ENCODE measurements at places on chromosomes 2 and 18.

DNA sequence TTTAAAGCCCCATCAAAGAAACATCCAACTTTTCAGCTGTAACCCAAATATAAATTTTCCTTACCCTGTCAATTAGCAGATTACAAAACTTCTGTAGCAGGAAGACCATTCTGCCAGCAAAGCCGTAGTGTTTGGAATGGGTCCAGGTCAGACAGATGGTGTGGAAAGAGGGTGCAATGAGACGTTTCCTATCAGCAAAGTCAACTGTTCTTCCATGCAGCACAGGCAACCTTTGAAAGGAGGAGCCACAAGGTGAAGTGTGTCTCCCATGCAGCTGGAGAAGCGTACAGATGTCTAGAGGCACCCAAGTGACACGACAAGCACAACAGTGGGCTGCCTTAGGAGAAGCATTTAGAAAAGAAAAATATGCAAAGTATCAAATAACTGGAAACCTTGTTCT lies 83.7 kb downstream of the SP3 start:
- no peak for DNase-seq

DNA sequence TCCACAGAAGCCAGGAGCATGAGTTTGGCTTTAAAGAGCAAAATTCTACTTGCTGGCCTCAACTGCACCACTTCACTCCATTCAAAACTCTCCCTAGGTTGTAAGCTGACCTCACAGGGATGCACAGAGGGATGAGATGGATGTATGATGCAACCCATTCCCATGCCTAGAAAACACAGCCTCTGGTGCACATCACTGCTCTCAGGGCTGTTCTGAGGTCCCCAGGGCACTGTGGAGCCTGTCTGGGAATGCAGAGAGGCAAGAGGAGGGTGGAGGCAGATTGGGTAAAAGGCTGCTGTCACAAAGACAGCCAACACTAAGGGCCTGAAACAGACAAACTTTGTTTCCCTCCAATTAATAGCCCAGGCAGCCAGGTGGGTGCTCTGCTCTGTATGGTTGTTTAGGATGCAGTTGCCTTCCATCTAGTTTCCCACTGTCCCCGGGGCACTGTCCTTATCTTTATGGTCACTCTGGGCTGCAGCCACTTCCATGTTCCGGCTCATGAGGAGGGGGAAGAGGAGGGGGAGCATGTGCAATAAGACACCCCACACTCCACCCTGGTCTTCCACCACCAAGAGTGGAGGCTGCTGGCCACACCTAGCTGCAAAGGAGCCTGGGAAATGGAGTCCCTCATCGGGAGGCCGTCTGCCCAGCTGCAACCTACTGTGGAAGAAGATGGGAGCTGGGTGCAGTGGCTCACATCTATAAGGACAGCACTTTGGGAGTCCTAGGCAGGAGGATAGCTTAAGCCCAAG lies 7.0 kb downstream of the GPR45 start:
- no peak for DNase-seq

GRCh38 chr2:127663566-127664064 lies 11.7 kb downstream of the LIMS2 start:
- DNase-seq = no peak

GRCh38 chr2:121038891-121039616 lies 245.9 kb downstream of the TFCP2L1 start:
- DNase-seq = no peak

DNA sequence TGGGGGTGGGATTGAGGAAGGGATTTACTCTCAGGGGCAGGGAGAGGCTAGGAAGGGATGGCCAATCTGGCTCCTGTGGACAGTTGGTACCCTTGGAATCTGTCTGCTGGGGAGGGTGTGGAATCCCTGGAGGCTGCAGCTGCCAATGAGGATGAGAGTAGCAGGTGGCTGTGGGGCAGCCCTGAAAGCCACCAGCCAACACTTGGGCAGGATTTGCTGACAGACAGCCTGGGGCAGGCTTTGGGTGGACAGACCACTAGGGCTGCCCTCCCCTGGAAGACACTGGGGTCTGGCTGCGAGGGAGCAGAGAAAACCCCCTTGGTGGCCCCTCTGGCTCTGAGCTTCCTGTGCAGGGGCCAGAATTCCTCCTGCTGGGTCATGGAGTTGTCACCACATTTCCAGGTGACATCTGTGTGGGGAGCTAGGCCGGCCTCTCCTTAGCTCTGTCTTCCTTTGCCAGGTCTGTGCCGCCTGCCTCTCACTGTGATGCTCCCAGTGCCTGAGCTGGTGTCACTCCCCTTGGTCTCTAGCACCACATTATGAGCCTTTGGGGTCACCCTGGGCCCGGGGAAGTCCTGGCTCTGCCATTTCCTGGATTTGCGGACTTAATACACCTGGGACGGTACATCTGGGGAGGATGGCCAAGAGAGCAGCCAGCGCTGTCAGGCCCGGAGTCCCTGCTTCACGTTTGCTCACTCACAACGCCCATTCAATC lies 13.4 kb upstream of the ARHGEF4 start:
- no peak for DNase-seq
